Activated CD4-positive, alpha-beta T cell treated with anti-CD3 and anti-CD28 coated beads, Interleukin-2, amount 50 U/mL, for 4 hours (primary cell): ENCODE measurements at places on chromosomes 13 and 19.
A peak's percentile ranks its signal among the peaks of the same experiment; 100 is the strongest.

- no peak for DNase-seq
Observed at GRCh38 chr19:5684694-5685430, 4.0 kb downstream of the HSD11B1L start.

DNA sequence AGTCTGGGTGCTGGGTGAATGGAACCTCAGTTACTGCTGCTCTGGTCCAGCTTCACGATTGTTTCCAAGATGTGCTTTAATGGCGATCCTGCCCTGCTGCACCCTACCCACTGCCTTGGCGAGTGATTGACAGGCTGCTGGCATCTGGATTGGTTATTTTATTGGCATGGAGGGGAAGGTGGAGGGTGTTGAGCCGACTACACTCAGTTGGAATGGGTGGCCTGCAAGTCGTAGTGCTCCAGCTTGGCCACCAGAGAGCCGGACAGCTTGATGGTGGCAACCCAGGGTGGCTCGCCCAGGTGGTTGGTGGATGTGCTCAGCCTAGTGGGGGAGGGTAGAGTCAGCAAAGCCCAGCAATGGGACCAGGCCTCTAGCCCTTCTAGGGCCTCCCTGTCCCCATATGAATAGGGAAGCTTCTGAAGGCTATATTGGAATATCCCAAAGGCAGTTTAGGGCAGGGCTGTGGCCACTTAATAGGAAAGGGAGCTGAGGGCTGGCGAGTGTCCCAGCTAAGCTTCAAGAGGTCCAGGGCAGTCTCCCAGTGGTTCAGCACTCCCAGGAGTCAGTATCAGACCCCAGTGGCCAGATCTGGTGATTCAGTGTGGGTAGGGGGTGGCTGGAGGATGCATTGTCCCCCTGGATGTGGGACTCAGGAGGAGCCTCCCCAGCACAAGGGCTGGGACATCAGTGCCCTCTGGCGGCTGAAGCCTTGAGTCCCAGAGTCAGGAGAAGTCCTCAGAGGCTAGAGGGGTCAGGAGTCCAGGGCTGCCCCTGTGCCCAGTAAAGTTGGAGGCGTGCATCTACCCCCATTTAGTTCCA, 3.4 kb downstream of the GGN start:
- DNase-seq, result no peak

DNA sequence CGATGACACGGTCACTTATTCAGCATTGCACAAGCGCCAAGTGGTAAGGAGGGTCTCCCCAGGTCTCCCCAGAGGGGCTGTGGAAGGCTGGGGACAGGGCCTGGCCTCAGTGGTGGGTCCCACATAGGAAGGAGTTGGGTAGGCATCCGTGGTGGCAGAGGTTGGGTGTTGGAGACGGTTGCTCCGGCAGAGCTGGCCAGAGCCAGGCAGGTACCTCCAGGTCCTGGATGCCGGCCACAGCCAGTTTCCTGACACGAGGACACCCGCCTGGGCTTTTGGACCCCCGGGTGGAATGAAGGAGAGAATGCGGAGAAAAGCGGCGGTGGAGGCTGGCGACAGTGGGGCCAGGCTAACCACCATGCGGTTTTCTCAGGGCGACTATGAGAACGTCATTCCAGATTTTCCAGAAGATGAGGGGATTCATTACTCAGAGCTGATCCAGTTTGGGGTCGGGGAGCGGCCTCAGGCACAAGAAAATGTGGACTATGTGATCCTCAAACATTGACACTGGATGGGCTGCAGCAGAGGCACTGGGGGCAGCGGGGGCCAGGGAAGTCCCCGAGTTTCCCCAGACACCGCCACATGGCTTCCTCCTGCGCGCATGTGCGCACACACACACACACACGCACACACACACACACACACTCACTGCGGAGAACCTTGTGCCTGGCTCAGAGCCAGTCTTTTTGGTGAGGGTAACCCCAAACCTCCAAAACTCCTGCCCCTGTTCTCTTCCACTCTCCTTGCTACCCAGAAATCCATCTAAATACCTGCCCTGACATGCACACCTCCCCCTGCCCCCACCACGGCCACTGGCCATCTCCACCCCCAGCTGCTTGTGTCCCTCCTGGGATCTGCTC, 1.3 kb upstream of the FFAR1 start:
- DNase-seq, result peak; percentile 62

DNA sequence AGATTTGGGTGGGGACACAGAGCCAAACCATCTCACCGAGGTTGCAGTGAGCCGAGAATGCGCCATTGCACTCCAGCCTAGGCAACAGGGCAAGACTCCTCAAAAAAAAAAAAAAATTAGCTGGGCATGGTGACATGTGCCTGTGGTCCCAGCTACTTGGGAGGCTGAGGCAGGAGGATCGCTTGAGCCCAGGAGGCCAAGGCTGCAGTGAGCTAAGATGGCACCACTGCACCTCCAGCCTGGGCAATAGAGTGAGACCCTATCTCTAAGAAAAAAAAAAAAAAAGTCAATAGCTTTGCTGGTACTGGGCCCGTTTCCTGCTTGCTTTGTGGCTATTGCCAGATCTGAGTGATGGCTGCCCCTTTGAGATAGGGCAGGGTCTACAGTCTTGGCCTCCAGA, 13.1 kb downstream of the ACP7 start:
- DNase-seq, result no peak

DNA sequence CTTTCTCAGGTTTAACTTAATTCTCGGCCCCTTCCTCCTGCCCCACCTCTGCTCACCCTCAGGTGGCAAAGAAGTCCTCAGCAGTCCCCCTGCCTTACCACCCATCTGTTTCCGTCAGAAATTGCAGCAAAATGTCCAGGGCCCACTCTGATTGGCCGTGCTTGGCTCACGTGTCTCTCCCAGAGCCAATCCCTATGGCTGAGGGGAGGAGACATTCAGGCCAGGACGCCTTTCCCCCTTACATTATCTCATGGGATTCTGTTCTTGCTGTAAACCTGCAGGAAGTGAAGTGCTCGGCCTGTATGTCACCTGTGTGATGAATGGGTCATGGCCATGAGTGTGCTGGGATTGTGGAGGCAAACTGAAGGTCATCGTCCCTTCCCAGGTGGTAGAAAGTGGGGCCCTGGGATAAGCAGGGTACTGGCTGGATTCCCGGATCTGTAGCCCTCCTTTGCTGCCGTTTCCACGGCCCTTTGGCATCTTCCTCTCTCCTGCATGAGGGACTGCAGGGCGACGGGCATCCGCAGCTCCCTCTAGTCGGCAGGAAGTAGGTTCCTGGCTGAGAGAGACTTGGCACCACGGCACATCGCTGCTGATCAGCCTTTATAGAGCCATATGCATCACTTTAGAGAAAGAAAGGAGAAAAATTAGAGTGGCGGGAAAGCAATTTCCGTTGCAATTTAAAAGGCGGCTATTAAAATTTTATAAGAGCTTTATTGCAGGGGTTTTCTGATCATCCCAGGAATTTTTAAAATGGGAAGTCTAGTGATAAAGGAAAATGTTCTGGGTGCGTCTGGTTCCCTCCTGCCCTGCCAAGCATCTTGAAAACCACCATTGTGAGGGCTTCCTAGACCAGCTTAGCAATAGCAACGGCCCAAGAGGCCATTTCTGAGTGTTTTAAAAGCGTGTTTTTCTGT, 118.2 kb downstream of the SIPA1L3 start:
- no peak for DNase-seq

- DNase-seq, result no peak
Observed at GRCh38 chr19:43362179-43362578, 8.7 kb downstream of the CD177 start.

GRCh38 chr13:98998831-98999638, 21.2 kb upstream of the DOCK9 start:
- DNase-seq, result peak; percentile 13

DNA sequence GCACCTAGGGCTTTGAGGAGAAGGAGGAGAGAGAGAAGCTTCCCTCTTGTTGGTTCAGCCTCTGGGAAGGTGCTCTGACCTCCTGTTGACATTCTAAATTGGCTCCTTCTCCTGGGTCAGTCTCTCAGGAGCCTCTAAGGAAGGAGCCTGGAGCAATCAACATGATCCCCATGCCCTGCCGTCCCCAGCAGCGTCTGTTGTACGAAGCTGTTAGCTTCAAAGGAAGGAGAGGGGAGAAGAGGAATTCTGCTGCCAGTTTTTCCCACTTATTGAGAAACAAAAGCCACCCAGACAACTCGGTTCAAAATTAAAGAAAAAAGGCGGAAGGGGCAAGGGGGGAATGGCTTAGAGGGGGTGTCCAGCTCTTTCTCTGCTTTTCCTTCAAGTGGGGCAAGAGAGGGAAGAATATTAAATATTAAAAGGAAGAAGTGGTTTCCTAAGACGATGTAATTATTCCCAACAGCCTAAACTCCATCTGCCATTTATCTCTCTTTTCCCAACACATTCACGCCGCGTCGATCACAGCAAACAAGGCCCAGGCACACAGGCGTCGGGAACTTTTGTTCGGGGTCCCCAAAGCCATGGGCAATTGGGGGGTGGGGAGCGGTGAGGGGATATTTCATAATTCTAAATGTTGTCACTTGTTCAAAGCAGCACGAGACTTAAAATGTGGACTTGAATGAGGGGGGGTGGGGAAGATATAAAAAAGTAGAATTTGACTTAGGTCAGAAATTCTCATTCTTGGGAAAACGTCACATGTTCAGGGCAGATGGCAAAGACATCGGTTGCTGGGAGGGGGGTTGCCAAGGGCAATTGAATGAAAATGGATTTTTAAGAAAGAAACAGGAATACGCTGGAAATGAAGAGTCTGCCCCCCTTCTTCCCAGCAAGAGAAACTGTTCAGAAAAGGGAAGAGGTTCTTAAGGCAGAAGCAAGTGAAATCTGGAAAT, 116.8 kb upstream of the CACNA1A start:
- DNase-seq, result no peak

GRCh38 chr19:55699221-55699620, 24.2 kb downstream of the EPN1 start:
- no peak for DNase-seq

DNA sequence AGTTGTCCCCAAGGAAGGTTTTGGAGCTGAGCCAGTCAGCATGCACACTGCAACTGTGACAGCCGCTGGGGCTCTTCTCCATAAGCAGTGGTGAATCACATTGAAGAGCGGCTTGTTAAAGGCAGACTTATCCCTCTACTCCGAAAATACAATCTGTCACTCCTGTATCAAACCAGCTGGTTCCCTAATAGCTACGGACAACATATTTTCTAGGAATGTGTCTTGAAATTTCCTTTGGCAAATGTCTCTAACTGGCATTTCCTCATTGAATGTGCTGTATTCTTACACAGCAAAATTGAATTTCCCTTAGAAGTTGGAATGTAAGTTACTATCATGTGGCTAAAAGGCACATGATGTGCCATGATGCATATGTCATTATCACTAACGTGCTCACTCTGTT, 104.0 kb upstream of the GPR12 start:
- DNase-seq, result no peak

DNA sequence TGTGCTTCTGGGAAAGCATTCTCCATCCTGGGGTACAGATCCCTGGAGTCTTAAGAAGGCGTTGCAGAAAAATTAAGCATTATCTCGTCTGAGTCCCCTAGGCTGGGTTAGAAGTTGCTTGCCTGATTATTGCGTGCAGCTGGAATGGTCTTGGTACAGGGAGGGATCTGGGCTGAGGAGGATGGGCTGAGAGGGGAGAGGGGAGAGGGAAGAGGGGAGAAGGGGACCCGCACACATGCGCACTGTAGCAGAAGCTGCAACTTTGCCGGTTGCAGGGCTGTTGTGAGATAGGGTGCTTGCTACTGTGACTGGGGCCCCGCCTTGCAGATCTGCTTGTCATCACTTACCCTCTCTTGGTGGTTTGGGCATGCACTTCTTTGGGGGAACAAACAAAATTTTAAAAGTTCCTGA, 316.8 kb downstream of the DLEU7 start:
- DNase-seq, result no peak

DNA sequence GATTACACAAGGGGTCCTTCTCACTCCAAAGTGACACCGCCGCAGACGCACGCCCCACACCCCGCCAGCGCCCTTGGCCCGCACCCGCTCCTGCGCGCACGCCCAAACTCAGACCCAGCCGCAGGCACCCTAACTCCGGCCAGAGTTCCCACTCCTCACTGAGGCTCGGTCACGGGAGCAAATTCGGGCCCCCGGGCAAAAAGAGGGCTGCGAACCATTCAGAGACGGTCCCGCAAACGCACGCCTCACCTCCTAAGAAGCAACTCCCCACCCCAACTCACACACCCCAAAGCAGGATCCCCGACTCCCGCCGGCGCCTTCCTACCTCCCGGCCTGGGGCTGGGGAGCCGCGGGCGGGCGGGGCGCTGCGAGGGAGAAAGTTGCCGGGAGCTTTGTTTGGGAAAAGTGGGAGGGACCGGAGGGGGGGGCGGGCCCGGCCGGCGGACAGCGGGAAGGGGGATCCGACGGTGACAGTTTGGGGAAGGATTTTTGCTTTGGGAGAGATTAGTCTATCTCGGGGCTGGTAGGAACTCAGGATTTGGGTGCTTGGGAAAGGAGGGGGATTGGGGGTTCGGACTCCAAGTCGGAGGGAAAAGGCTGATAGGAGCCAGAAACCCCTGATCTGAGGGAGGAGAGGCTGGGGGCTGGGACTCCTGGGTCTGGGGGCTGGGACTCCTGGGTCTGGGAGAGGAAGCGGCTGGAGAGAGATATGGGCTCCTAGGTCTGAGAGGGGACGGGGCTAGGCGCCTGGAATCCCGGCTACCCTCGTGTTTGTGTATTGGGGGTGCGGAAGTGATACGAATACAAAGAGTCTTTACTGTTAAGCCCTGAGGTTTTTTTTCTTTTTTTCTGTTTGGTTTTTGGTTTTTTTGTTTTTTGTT, at the start of gene TEAD2:
TEAD2 (minus strand) TSS at position 369 of the 881 bp plus-strand sequence. CDS start 2,341 bp downstream, outside the sequence.
- no peak for DNase-seq

- DNase-seq, result peak; percentile 67
Observed at GRCh38 chr13:40187324-40187795, 479.1 kb downstream of the FOXO1 start.

GRCh38 chr13:65339241-65339640, 1890.9 kb downstream of the PCDH9 start:
- DNase-seq, result no peak

GRCh38 chr13:43054803-43055802, 31.7 kb downstream of the DNAJC15 start:
- no peak for DNase-seq

DNA sequence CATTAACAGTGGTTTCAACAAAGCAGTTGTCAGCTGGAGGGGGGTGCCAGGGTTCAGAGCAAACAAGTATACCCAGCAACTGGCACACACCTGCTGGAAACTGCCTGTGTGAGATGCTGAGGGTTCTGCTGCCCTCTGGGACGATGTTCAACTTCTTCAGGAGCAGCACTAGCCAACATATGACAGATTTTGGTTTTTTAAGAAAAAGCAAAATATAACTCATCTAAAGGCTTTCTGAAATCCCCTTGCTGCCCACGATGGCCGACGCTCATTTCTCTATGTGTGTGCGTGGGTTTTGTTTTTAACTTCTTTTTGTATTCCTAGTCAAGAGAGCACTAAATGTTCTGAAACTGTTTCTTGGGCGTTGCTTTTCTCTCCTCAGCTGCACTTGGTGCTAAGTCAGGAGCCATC, 79.9 kb downstream of the MRPL57 start:
- DNase-seq, result no peak

DNA sequence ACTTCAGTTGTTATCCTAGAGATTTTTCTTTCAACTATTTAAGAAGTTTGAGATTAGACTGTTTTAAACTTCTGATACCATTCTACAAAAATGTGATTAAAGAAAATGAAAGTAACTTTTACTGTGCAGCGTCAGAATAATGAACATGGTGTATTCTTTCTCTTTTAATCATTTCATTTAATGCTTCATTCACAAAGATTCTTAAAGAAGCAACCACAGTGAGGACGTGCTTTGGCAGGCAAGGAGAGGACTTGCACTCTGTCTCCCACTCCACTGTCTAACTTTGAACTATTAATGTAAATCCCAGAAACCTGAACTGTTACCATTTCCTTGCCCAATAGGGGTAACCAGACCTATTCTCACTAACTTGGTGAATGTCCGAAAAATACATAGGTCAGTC, 137.0 kb downstream of the KCNRG start:
- DNase-seq, result no peak

- DNase-seq, result no peak
Observed at GRCh38 chr13:113850722-113851479, 13.0 kb downstream of the GAS6 start.
